Sigmoid colon (tissue), 7 donors: ENCODE measurements at places on chromosomes 11 and 22. TPM values are rescaled to one million over a fixed set of nuclear protein-coding genes. Genes with fewer than 3 reads are reported as not detected.

DNA sequence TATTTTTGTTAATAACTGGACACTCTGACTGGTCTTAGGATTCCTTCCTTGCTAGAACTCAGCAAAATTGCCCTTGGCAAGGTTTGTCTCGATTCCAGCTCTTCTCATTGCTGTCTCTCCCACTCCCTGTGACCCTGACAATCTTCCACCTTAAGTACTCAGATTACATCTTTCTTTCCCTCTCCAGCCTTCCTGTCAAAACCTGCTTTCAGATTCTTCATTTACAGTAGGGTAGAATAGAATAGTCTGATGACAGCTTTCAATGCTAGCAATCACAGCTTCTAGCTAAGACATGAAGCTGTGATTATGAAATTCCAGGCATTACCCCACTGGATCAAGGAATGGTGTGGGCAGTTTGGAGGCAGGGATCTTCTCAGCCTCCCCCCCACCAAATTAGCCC is 39.2 kb upstream of the LMO2 start:
- H3K4me3 ChIP-seq: no peak overlapping the region
- H3K27me3 ChIP-seq: no peaks in the 10 kb centered on the region
- H3K4me1 ChIP-seq: no peaks in the 10 kb centered on the region
- no peak for DNase-seq

PATE2 gene
- 0.68 TPM for total RNA-seq

NPAS4 gene
- total RNA-seq: 2.5 TPM

ZNF214 gene
- total RNA-seq: 1.9 TPM
